ENCODE measurements at places on chromosomes 12 and 14. TPM values are rescaled to one million over a fixed set of nuclear protein-coding genes. Genes with fewer than 3 reads are reported as not detected.

The EIF2S3B gene
- 19.1 TPM for total RNA-seq

The MED13L gene
- 382 TPM for total RNA-seq

The KRT3 gene
- not detected for total RNA-seq

The ART4 gene
- not detected for total RNA-seq

The NR1H4 gene
- total RNA-seq = 0.10 TPM

The PFKM gene
- total RNA-seq = 4.3 TPM

The EML5 gene
- 3.8 TPM for total RNA-seq

The RERGL gene
- total RNA-seq = not detected

The TAS2R31 gene
- 3.9 TPM for total RNA-seq

The PAPOLA gene
- 168 TPM for total RNA-seq

The RPS6KA5 gene
- total RNA-seq = 12.5 TPM

The FAM222A gene
- 1.0 TPM for total RNA-seq

The IAPP gene
- total RNA-seq = not detected

The CLEC7A gene
- 177 TPM for total RNA-seq

The HHIPL1 gene
- total RNA-seq = not detected

The EFS gene
- not detected for total RNA-seq

The TAS2R42 gene
- total RNA-seq = not detected

The NRL gene
- total RNA-seq = 1.2 TPM

The CD163L1 gene
- 0.63 TPM for total RNA-seq
